ENCODE measurements at places on chromosomes 4 and X.

- no peak overlapping the region for H3K4me3 ChIP-seq
- no peak for DNase-seq
- no peaks in the 10 kb centered on the region for H3K36me3 ChIP-seq
- H3K27me3 ChIP-seq: no peaks in the 10 kb centered on the region
- no peak overlapping the region for H3K27ac ChIP-seq
Measured at GRCh38 chr4:85391071-85391470, 83.9 kb upstream of the ARHGAP24 start.

- peaks cover 7% of the 10 kb centered on the region for H3K27me3 ChIP-seq
- H3K27ac ChIP-seq: no peak overlapping the region
- no peaks in the 10 kb centered on the region for H3K36me3 ChIP-seq
- DNase-seq: no peak
- no peak overlapping the region for H3K4me3 ChIP-seq
Measured at GRCh38 chr4:6423575-6423974, 48.8 kb downstream of the PPP2R2C start.

GRCh38 chrX:66163849-66164411 lies at the start of gene HEPH:
Gene HEPH, plus strand, starts transcription at chrX:66164247. Its CDS starts 6,324 bp downstream, at chrX:66170571.
- DNase-seq: no peak
- no peaks in the 10 kb centered on the region for H3K27me3 ChIP-seq
- no peak within 1 kb of the TSS for H3K4me3 ChIP-seq
- no peaks in the 10 kb centered on the region for H3K4me1 ChIP-seq

DNA sequence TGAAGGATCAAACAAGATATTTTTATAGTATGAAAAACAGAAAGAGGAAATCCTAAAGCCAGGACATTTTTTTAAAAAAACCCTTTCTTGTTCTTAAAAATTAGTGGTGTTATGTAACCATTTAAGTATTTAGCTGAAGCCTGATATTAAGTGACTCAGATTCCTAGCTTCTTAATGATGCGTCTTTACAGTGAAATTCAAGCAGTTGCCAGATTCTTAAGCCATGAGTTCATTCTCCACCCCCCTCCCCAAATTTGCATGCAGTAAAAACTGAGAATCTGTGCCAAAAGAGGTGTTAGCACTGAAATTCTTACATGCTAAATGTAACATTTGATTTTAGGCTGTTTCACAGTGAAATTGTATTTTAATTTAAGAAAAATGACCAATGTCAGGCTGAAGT lies 180.8 kb downstream of the RAPGEF2 start:
- no peaks in the 10 kb centered on the region for H3K4me1 ChIP-seq
- no peak overlapping the region for H3K27ac ChIP-seq
- no peak for DNase-seq
- peaks cover 5% of the 10 kb centered on the region for H3K36me3 ChIP-seq
- no peak overlapping the region for H3K4me3 ChIP-seq

DNA sequence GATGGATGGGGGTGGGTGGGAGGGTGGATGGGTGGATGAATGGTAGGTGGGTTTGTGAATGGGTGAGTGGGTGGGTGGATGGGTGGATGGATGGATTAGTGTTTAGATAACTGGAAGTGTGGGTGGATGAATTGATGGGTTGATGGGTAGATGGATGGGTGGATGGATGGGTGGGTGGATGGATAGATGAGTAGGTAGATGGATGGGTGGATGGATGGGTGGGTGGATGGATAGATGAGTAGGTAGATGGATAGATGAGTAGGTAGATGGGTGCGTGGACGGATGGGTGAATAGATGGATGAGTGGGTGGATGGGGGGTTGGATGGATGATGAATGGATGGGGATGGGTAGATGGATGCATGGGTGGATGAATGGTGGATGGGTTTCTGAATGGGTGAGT lies 20.3 kb upstream of the ASMTL start:
- H3K27me3 ChIP-seq: no peaks in the 10 kb centered on the region
- H3K4me1 ChIP-seq: peaks cover 63% of the 10 kb centered on the region
- H3K27ac ChIP-seq: no peak overlapping the region
- peaks cover 19% of the 10 kb centered on the region for H3K36me3 ChIP-seq
- peak; percentile 0 for DNase-seq

- H3K27ac ChIP-seq: no peak overlapping the region
- H3K4me1 ChIP-seq: peaks cover 32% of the 10 kb centered on the region
- no peaks in the 10 kb centered on the region for H3K27me3 ChIP-seq
- DNase-seq: no peak
- H3K36me3 ChIP-seq: peaks cover 10% of the 10 kb centered on the region
- H3K4me3 ChIP-seq: no peak overlapping the region
Measured at GRCh38 chr4:2583517-2583916, 47.1 kb downstream of the FAM193A start.

DNA sequence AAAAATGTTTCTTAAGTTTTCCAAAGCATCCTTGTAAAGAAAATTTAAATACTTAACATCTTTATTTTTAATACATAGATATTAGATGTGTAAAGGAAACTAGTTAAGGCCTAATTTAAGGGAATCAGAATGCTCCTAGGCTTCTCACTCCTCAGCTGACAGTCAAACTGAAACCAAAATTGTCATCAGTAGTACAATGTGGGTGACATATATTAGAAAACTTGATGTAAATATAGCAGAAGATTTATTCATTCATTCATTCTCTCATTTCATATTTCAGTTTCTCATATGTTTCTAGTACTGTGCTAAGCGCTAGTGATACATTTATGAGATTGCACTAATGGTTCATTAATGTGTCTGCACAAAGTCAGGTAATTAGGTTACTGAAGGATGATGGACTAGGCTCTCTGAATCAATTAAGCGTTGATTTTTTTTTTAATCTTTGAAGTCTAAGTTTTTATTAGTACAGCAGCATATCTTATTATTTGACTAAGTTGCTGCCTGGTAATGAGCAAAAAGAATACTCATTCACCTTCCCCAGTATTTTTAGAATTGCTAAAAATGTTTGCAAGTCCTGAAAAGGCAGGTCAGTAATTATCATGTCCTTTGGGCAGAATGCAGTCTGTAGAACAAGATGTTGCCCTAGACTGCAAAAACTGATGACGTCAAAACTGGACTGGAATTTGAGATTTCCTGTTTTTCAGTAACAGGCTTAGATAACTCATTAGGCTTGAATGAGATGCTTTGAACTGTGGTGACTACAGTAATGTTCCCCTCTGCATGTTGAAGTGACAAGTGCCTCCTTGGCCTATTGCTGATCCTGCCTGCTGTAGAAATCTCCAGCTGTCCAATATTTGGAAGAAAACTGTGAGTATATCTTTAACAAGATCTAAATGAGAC lies 128.7 kb downstream of the ARHGAP24 start:
- H3K27me3 ChIP-seq: no peaks in the 10 kb centered on the region
- no peak overlapping the region for H3K27ac ChIP-seq
- no peaks in the 10 kb centered on the region for H3K36me3 ChIP-seq
- peaks cover 4% of the 10 kb centered on the region for H3K4me1 ChIP-seq

DNA sequence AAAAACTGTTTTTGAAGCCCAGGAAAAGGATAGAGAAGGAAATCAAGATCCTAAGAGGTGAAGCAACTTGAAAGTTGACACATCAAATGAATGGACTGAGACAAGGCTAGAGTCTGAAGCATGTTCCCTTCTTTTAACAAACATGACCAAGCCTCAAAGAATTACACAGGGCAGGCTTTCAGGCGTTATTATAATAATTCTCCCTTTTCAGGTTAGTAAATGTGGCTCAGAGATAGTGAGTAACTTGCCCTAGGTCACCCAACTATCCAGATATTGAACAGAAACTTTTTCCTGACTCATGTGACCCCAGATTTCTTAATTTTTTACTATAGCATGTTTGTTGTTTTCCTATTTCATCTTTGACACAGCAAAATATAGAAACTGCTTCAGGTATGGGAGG lies 91.7 kb downstream of the PPP1R2C start:
- no peaks in the 10 kb centered on the region for H3K27me3 ChIP-seq
- no peaks in the 10 kb centered on the region for H3K36me3 ChIP-seq
- no peak overlapping the region for H3K27ac ChIP-seq
- DNase-seq: no peak

DNA sequence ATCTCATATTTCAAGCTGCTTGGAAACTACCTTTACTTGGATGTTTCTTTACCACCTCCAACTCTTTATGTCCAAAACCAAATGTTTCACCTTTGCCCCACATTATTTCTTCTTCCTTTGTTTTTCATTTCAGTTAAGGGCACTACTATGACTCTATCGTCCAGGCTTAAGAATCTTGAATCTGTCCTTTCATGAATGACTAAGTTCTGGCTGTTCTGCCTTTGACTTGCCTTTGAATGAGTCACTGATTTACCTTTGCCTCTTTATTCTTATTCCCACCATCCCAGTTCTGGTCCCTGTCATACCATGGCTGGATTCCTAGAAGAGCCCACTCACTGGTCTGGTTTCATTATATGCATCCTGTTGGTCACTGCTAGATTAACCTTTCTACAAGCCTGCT lies 30.6 kb upstream of the PLAC1 start:
- peaks cover 4% of the 10 kb centered on the region for H3K4me1 ChIP-seq
- H3K36me3 ChIP-seq: no peaks in the 10 kb centered on the region
- no peak overlapping the region for H3K27ac ChIP-seq
- no peak for DNase-seq
- H3K4me3 ChIP-seq: no peak overlapping the region
- H3K27me3 ChIP-seq: peaks cover 6% of the 10 kb centered on the region

- H3K27me3 ChIP-seq: no peaks in the 10 kb centered on the region
- H3K4me3 ChIP-seq: no peak overlapping the region
- H3K36me3 ChIP-seq: peaks cover 16% of the 10 kb centered on the region
- peaks cover 16% of the 10 kb centered on the region for H3K4me1 ChIP-seq
- peak overlapping the region; percentile 45 for H3K27ac ChIP-seq
- DNase-seq: no peak
Measured at GRCh38 chr4:37615059-37615719, 71.0 kb downstream of the RELL1 start.

DNA sequence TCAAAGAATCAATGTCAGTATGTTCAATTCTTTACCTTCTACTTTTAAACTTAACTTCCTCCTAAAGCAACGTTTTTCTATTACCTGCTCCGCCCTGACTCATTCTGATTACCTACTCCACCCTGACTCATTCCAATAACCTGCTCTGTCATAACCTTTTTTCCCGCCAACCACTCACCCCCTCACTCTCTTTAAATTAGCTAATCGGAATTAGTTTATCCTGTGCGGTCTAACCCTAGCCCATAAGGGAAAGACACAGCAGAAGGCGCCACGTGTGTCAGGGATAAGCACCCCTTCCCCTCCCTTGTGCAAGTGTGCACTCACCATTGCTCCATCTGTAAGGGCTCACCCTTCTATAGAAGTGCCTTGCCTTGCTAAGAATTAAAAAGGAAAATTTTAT lies 64.4 kb downstream of the EIF4E start:
- no peak overlapping the region for H3K27ac ChIP-seq
- no peaks in the 10 kb centered on the region for H3K27me3 ChIP-seq
- no peaks in the 10 kb centered on the region for H3K36me3 ChIP-seq
- no peak for DNase-seq

DNA sequence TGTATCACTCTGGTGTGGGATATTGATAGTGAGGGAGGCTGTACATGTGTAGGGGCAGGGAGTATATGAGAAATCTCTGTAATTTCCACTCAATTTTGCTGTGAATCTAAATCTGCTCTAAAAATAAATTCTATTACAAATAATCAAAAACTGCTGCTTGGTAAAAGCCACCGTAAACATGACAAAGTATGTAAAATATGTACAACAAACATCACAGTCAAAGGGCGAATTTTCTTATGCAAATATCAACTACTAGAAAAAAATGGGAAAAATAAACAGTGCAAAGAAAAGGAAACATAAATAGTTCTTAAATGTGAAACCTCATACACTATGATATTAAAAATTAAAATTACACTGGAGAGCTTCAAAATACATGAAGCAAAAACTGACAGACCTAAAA lies 105.1 kb upstream of the DCLK2 start:
- no peaks in the 10 kb centered on the region for H3K36me3 ChIP-seq
- no peaks in the 10 kb centered on the region for H3K4me1 ChIP-seq
- no peak overlapping the region for H3K4me3 ChIP-seq
- no peak overlapping the region for H3K27ac ChIP-seq
- DNase-seq: no peak
- H3K27me3 ChIP-seq: peaks cover 14% of the 10 kb centered on the region

DNA sequence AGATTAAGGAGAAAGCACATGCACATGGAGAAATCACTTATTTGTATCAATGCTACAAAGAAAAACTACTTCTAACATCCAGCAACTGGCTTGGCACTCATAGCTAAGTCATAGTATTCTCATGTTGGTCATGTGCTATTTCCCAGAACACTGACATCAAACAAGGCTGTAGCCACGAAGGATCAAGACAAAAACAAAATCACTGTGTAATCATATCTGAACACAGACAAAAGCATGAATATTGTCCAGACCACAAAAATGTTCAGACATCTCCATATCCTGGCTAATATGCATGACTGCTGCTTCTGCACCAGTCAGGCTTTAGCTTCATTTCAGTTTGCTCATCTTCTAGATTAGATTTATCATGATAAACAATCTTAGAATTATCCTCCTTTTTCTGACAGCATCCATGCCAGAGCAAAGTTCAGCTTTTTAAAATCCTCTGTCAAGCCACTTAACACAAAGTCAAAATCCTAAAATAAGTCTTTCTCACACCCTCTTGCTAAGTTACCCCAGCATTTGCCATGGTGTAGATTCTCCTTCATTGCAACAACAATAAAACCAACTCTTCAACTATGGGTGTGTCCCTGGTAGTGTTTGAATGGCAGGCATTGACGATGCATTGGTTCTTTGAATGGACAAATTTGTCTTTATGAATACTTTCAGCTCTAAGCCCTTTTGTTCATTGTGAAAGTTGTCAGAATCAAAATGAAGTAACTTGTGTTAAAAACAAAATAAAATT lies 39.1 kb upstream of the NPFFR2 start:
- no peak overlapping the region for H3K4me3 ChIP-seq
- H3K27ac ChIP-seq: no peak overlapping the region
- no peaks in the 10 kb centered on the region for H3K36me3 ChIP-seq
- H3K4me1 ChIP-seq: no peaks in the 10 kb centered on the region

DNA sequence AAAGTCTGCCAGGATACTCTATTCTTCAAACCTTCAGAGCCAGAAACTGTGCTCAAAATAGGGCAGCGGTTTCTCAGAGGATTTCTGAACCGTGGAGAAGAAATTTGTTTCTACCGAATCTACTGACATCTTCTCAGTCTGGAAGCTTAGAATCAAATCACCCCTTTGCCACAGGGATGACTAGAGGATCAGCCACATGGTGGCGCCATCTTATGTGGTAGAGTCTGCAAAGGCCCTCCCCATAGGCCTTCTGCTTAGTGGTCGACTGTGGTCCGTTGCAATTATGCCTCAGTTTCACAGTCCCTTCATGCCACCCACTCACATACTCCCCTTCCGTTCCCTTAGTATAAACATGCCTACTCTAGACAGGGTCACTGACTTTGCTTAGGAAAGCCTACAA lies 680.7 kb upstream of the SPANXN1 start:
- H3K4me1 ChIP-seq: no peaks in the 10 kb centered on the region
- no peak overlapping the region for H3K27ac ChIP-seq
- no peak overlapping the region for H3K4me3 ChIP-seq
- H3K36me3 ChIP-seq: no peaks in the 10 kb centered on the region

- no peak overlapping the region for H3K27ac ChIP-seq
- DNase-seq: no peak
- no peaks in the 10 kb centered on the region for H3K27me3 ChIP-seq
- no peaks in the 10 kb centered on the region for H3K36me3 ChIP-seq
- H3K4me1 ChIP-seq: peaks cover 3% of the 10 kb centered on the region
Measured at GRCh38 chrX:30283456-30284200, 25.6 kb downstream of the NR0B1 start.

- no peaks in the 10 kb centered on the region for H3K27me3 ChIP-seq
- no peak for DNase-seq
- H3K4me3 ChIP-seq: no peak overlapping the region
- H3K36me3 ChIP-seq: no peaks in the 10 kb centered on the region
Measured at GRCh38 chr4:137861682-137862081, 329.4 kb upstream of the PCDH18 start.
